ENCODE measurements at places on chromosomes 12 and 14. TPM values are rescaled to one million over a fixed set of nuclear protein-coding genes. Genes with fewer than 3 reads are reported as not detected.

DNA sequence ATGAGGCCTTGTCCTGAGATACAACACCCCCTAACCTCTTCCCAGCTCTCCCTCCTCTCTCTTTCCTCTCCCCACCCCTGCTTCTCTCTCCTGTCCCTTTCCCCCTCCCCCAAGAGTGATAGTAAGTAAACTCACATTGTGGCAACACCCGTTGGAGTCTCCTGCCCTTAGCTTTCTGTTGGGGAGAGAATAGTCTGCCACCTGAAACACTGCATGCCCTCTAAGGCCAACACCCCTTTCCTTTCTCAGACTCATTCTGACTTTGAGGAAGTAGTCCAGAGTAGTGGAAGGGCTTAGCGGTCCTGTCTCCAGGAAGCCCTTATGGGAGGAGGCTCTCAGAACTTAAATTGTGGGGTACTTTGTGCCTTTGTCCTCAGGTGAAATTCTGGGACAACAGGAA is 95.2 kb downstream of the PRKCH start:
- DNase-seq = no peak

DNA sequence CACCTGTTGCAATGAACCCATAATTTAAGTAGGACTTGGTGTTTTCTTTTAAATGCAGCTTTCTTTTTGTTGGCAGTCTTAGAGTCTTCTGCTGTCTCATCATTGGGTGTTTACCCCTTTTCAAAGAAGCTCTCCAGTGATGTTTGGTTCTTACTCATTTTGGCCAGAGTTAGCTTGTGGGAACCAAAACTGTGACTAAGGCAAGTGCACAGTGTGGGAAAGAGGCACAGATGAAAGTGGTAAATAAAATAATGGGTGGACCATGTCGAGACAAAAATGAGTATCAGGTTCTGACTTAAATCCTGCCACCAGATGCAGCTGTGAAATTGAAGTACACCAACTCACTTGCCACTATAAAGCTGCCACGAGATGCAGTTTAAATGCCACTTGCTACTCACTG is 615.4 kb upstream of the MIS18BP1 start:
- no peak for DNase-seq

- no peak for DNase-seq
Measured at GRCh38 chr12:109310247-109311125, 1.4 kb upstream of the FOXN4 start.

DNA sequence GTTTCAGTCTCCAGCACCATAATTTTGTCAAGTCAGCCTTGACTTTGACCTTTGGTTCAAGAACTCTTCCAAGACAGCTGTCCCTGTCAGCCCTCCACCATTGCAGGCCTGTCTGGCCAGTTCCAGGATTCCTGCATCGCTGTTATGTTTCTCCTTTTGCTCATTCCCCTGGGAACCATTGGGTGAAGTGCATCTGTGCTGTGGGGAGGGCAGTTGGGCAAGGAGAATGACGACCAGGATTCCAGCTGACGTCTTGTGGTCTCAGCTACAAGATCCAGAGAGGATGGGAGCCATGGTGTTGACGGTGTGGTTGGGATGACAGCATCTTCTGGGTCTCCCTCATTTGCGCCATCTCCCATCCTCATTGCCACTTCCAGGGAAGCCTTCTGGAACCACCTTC is 45.9 kb upstream of the SLC24A4 start:
- no peak for DNase-seq

GPRC5D gene
- not detected for total RNA-seq

DNA sequence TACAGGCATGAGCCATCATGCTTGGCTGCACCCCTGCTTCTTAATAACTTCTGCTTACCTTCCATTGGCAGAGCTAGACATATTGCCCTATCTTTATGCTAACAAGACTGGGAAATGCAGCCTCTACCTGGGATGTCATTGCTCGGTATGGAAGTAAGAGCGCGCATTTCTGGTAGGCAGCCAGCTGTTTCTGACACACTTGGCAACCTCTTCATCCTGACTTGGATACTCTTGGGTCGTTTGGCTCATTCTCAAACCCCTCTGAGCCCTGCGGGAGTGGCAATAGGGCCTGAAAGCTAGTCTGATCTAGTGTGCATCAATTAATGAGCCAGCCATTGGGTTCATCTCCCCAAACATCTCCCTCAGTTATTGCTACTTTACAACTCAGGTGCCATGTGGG is 5.4 kb upstream of the PLBD1 start:
- no peak for DNase-seq

DNA sequence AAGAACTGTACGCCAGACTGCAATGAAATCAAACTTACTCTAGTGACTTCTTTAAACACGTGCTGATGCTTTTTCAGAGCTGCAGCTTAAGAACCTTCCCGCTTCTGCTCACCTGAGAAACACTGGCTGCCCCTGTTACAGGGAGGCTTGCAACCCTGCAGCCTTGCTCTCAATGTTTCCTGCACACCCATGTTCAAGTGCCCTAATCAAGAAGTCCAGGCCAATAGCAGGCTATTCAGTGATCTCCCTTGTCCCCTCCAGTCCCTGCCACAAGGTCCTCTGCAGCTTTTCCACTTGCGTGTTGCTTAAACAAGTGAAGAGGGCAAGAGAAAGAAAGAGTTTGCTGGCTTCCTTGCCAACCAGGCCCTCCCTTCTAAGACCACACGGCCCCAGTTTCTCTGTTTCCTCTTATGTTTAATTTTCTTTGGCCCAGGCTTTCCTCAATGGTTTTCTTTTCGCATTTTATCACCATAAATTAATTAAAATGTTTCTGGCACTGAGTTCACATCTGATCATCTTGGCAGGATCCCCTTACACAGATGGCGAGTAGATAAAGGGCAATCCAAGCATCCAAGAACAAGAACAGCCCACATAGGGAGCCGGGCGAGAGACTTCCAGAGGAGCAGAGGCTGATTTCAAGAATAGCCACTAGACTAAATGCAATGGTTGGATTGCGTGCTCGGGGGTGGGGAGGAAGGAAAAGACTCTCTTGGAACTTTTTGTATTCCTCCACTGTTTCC is 82.3 kb upstream of the CDKN3 start:
- DNase-seq = no peak

- no peak for DNase-seq
Measured at GRCh38 chr12:51722431-51722830, 126.1 kb downstream of the FIGNL2 start.

KRT73 gene
- 1.1 TPM for total RNA-seq

DNA sequence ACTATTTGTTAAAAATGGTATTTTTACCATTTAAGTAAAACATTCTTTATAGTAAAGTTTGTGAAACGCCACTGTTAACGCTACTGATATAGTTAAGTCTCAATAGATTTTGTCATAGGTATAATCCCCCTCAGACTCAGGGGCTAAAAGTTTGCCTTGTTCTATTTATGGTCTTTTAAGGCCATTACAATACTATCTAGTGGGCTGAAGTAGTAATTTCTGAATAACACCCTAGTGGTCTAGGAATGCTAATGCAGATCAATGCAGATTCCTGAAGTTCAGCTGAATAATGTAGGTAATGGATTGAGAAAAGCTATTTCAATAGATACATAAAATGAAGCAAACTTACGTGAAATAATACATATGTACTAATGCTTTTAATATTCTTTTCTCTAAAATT is 989.3 kb upstream of the NOVA1 start:
- no peak for DNase-seq

SMCO2 gene
- total RNA-seq = not detected

RTN1 gene
- 3.4 TPM for total RNA-seq

CLECL1 gene
- 1.5 TPM for total RNA-seq

DNA sequence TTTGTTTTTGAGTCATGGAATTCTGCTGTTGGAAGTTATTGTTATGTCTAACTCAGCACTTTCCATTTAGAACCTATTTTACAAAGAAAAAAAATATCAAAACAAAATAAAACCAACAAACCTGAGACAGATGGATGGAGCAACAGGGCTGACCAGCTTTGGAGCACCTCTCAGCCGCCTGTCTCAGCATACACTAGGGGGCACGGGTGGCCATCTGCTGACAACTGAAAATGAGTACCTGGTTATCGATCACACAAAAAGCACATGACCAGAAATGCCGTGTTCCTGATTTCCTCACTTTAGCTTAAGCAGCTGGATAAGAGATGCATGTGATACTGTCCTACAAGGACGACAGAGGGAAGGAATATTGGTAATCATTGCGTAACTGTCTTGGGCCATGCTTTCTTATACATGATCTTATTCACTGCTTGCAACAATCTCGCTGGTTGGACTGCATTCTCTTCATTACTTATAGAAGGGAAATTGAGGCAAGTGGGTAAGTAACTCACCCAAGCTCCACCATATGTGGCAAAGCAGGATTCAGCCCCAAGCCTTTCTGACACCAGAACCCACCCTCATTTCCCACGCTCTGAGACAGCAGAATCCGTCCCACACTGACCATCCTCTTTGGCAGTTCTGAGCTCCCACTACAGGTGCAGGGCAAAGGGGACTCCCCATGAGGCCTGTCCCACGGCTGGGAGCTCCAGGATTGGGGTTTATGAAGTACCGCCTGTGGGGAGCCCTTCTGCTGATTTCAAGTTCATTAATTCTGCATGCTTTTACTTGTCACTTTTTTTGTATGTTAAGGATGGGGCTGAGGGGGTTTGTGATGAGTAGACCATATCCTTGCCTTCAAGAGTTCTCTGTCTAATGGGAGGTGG is 43.5 kb downstream of the C14orf132 start:
- no peak for DNase-seq

GRCh38 chr12:70367258-70368141 is 1.4 kb downstream of the KCNMB4 start:
- no peak for DNase-seq

- no peak for DNase-seq
Measured at GRCh38 chr14:94906991-94907587, 137.2 kb upstream of the GSC start.

DNA sequence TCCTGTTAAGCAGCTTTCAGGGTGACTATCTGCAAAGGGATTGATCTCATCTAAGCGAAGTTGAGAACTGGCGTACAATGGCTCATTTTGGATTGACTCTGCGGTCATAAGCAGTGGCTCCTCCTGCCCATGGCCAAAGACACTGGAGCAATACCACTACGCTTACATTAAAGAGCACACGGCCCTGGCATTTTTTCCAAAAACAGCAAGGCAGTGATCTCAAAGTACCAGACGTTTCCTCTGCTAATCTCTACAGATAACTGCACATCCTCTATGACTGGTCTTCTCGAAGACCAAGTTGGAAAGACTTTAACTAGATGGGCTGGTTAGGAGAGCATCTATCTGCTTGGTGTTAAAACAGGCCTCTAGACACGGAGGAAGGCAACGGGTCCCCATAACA is 2.7 kb downstream of the PITPNM2 start:
- DNase-seq = no peak

RD3L gene
- not detected for total RNA-seq

CAPZA3 gene
- not detected for total RNA-seq

DNA sequence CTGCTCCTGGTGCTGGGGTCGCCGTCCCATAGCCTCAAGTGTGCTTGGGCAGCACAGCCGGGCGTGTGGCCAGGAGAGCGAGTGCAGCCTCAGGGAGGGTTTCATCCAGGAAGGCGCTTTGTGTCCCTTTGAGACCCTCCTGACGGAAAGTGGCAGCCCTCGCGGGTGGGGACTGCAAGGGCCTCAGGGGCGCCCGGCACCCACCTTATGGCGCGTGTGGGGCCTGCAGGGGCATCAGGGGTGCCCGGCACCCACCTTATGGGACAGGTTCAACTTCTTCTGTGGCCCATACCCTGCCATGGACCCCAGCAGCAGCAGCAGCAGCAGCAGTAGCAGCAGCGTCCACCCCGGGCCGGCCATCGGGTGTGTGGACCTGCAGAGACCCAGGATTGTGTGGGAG is 4.5 kb downstream of the LRCOL1 start:
- no peak for DNase-seq

- DNase-seq = no peak
Measured at GRCh38 chr12:89817501-89818226, 109.0 kb upstream of the ATP2B1 start.

CLEC2B gene
- total RNA-seq = 59.9 TPM

DNA sequence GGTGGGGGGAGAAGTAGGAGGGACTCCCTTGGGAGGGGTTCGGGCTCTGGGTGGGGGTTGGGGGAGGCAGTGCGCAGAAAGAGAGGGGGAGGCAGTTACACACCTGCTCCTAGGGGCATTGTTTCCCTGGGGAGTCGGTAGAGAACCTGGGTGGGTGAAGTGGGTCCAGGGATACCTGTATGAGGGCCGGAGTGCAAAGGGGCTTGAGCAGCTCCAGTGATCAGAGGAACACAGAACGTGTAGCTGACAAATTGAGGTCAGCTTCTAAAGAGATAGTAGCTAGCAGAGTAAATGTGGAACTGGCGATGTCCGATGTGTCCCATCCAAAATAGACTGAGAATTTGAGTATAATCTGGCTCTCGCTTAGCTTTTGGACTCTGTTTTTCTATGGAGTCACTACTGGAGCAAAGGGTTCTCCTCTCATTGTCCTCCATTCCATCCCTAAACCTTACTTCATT is 502 bp downstream of the SMARCD1 start:
- DNase-seq = no peak

NDUFA9 gene
- 61.3 TPM for total RNA-seq

- DNase-seq = no peak
Measured at GRCh38 chr12:12718381-12718759, 1.2 kb downstream of the CDKN1B start.

DNA sequence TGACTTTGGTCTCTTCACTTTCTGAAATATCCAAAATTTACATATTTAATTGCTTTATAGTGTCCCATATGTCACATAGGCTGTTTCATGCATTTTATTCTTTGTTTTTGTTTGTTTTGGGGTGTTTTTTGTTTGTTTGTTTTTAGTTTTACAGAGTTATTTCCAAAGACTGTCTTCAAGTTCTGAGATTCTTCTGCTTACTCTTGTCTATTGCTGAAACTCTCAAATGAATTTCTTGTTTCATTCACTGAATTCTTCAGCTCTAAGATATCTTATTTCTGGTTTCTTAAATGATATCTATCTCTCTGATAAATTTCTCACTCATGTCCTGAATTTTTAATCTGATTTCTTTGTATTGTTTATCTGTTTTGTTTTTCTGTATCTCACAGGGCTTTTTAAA is 412.0 kb upstream of the ATP2B1 start:
- no peak for DNase-seq

DNA sequence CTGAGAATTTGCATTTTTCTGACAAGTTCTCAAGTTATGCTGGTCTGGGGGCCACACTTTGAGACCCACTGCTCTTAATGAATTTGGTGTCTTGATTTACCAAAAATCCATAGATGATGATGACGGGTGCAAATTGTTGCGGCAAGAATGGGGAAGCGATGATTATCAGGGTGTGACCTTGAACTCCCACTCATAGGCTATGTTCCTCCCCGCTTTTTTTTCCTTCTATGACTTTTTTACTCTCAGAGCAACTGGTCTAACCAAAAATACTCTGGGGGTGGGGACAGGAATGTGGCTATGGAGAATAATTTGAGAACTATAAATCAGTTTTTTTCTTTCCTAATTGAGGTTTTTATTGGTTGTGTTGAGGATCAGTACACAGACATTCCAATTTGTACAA is 83.6 kb downstream of the PPFIBP1 start:
- no peak for DNase-seq

SDSL gene
- 0.42 TPM for total RNA-seq

DNA sequence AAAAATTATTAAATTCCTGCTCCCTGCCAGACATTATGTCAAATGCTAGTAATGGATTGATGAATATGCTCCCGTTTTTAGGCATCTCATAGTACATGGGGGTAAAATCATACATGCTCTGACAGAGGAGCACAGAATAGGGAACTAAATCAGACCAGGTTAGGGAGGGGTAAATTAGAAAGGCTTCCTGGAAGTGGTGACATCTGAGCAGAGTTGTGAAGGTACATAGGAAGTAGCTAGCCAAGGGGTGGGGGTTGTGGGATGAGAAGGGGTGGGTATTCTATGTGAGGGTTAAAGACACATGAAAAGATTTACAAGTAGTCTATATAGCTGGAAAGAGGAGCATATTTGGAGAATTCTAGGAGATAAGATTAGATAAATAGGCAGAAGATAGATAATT is 171.7 kb upstream of the FBXO33 start:
- no peak for DNase-seq

LPAR5 gene
- 2.9 TPM for total RNA-seq

Data from T-helper 17 cell (primary cell).